ENCODE measurements at places on chromosomes 3 and 15.

GRCh38 chr3:10495003-10495402 is 10.4 kb downstream of the ATP2B2 start:
- no peak for DNase-seq

- no peak for DNase-seq
Measured at GRCh38 chr15:70210528-70210927, 112.8 kb upstream of the TLE3 start.

GRCh38 chr3:13544951-13545651 is 3.8 kb upstream of the FBLN2 start:
- DNase-seq, result no peak

DNA sequence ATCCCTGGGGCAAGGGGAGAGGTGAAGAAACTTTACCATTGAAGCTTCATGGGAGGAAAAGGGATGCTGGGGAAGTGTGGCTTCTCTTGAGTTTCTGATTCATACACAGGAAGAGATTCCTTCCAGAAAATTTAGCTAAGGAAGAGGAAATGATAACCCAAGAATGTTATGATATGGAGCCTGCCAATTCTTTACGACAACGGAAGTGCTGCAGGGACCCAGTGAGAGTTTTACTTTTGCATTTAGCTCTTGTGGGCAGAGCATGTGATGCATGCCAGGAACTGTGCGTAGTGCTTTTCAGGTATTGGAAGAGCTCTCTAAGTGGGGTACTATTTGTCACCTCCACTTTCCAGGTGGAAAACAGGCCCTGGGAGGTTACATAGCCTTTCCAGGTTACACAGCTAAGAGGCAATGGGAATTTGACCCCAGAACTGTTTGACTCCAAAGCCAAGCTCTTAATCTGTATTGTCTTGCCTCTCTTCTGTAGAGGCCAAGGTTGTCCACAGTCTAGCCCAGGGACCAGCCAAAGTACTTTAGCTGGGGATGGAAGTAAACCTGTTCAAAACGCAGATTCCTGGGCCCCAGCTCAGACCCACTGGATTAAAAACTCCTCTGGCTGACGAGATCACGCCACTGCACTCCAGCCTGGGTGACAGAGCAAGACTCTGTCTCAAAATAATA is 23.0 kb downstream of the CMTM7 start:
- peak; percentile 81 for DNase-seq

DNA sequence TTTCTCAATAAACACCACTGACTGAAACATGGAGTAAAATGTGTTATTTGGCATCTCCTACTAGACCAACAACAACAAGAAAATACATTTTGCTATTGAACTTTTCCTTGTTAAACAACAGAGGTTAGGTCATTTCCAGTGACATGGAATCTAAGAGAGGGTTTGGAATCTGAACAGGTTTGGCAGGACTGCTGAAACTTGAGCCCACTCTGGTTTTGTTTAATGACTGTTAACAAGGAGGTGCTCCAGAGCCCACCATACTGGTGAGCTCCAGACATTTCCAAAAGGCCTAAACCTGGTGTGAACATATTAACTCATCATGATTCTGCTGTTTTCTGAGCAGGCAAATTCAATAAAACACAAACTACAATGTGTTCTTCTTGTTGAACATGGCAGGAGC is 330.7 kb upstream of the TRIM42 start:
- no peak for DNase-seq

GRCh38 chr3:126133606-126134005 is 46.8 kb downstream of the ALDH1L1 start:
- DNase-seq, result no peak

GRCh38 chr3:157700405-157700804 is 197.2 kb upstream of the VEPH1 start:
- DNase-seq, result no peak

DNA sequence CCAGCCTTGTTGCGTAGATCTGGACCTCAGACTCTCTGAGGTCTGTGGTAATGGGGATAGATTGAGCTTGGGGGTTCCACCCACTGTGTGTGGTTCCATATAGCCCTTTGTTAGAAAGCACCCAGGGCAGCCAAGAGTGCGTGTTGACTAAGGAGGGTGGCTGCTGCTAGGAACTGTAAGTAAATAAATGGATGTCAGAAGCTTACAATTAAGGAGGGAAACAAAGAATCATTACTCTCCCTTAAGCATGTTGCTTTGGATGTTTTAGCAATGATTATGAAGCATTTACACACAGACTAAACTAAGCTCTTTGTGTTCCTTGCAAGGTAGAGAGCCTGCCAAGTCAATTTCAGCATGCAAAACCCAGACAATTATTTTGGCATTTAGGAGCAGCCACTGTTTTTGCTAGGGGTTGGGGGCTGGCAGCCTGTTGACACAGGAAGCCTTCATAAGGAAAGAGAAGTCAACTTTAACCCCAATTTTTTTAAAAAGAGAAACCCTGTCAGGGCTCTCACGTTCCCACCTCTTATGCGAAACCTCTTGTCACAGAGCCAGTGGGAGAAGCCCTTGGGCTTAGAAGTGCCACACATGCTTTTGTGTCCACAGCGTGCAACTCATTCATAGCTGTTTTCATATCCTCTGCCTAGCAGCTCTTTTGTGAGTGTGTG is 127.8 kb downstream of the CMSS1 start:
- no peak for DNase-seq

GRCh38 chr3:5510300-5510699 is 322.8 kb downstream of the EDEM1 start:
- DNase-seq, result no peak

- DNase-seq, result no peak
Measured at GRCh38 chr3:138079901-138080300, 35.5 kb downstream of the DZIP1L start.

DNA sequence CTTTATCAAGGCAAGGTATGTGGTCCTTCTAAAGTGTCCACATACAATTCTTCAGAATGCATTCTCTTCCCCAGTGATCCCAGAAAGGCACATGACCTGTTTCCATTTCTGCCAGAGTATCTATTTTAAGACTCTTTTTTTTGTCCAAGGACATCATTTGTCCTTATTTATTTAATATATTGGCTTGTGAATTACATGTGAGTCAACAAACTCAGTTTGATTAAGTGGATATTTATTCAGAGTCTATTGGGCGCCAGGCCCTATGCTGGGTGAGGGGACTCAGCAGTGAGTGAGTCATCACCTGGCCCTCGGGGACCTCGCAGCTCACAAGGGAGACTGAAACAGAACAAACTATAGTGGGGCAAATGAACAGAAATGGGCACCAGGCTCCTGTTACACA is 136.8 kb downstream of the SNRK start:
- DNase-seq, result no peak

DNA sequence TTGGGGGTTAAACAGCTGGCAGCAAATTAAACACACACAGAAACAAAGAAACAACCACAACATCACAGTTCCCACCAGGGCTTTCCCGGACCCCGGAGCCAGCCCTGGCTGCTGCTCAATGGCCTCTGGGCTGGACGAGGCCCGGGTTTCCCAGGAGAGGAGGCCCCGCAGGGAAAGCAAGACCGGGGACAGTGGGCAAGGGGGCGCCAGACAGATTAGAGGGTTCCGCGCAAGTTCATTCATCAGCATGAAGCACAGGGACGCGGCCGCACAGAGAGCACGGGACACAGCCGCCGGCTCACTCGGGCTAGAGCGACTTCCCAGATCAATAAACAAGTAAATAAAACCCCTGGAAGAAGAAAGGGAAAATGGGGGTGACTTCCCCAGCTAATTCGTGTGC is 66.4 kb upstream of the RPL32 start:
- no peak for DNase-seq

- no peak for DNase-seq
Measured at GRCh38 chr3:136920904-136921611, 36.7 kb upstream of the IL20RB start.

DNA sequence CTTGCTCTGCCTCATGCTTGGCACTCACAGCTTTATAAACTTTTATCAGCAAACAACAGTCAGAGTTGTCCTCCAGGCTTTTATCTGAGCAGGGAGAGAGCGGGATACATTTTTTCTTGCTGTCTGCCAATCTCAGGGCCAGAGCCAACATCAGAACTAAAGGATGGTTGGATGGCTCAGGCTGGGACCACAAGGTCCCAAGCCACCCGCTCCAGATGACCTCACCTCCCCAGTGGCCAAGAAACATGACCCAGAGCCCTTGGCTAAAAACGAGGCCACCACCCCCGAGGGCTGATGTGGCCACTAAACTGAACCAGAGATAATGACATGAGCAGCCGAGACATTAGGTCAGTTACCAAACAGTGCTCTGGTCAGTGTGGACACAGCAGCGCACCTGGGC is 18.8 kb upstream of the SPATA12 start:
- DNase-seq, result no peak

GRCh38 chr3:186940967-186941366 is 10.6 kb downstream of the ST6GAL1 start:
- DNase-seq, result no peak

DNA sequence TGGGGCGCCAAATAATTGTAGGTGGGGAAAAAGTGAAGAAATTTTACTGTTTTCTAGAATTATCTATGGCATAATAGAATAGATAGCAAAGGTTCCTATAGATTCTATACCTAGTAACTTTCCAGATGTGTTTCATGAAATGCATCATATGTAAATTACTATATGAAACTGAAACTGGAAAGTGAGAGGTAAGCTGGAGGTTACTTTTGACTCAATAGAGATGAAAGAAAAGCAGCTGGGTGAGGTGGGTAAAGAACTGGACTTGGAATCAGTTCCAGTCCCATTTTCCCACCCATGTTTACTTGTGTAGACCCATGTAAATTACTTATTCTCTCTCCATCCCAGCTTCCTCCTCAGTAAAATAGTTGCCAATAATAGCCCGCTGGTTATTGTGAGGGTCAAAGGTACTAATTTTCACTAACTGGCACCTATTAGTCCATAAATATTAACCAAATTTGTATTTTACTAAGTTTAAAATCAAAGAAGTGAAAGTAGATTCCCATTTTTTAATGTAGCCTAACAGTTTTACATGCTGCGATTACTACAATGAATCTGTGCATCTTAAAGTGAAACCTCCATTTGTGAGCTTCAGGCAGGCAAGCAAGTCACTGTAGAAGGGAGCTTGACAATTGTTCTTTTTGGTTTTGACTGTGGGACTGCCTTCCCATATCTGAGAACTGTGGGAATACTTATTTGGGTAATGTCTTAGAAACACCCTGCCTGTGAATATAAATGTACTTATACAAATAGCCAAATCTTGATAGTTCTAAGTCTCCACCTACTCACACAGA is 312.1 kb downstream of the SLC9A9 start:
- DNase-seq, result no peak

GRCh38 chr3:65993134-65993900 is 45.4 kb downstream of the MAGI1 start:
- no peak for DNase-seq

DNA sequence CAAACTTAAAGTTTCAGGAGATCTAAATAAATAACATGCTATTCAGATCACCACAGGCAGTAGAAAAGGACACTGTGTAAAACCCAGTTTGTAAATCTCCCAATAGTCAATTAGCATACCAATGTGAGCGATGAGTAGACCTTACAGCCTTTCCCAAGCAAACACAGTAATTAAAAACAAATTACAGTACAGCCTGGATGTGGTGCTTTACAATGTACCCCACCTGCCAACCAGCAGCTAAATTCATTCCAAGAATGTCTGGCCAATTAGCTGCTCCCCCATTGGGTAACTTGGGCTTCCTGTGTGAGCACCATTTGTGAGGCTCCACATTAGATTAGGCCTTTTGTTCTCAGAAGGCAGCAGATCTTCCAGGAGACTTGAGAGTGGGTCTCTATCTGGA is 635.0 kb downstream of the TBL1XR1 start:
- no peak for DNase-seq

GRCh38 chr15:51186181-51186705 is 91.5 kb upstream of the TNFAIP8L3 start:
- DNase-seq, result no peak
